ENCODE measurements at places on chromosomes 16 and 17.

- DNase-seq, result no peak
These were observed 22.9 kb downstream of the DUSP14 start for GRCh38 chr17:37512442-37513068.

DNA sequence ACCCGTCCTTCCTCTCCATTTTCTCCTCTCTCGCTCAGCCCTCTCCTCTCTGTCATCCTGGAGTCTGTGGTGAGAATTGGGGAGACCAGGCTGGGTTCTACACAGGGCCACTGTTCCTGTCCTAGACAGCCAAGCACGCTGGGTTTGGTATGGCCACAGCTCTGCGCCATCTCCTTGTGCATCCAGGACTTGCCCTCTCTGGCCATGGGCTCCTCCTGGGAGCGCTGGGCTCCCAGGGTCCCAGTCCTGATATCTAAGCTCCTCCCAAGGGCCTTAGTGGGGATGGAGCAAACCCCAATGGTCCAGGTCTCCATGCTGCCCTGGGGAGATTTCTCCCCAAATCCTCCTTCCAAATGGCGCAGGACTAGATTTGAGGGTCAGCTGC lies 27.2 kb upstream of the ITGA3 start:
- no peak for DNase-seq

GRCh38 chr16:78435260-78435659 lies 335.8 kb downstream of the WWOX start:
- DNase-seq, result no peak

DNA sequence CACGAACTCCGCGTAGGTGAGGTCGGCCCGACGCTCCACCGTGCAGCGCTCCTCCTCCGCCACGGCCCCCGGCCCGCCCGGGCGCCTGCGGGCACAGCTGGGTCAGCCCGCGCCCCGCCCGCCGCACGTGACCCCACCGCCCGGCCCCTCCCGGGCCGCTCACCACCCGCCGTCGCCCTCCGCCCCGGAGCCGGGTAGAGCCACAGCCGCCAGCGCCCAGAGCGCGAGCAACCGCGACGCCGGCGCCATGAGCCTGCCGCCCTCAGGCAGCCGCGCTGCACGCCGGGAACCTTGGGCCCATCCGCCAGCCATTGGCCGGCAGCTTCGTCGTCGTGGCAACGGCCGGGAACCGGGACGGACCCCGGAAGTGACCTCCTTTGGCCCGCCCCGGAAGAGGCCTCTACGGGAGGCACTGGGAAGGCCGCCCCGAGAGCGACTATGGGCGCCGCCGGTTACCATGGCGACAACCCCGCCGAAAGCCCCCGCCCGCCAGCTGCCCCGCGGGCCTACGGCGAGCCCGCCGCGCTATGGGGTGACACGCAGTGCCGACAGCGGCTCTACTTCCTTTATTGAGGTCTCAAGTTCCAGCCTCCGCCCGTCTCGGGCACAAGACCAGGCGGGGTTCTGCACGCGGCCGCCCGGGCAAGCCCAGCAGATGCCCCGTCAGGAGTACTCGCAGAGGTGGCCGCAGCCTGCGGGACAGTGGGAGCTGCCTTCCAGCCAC lies at the start of gene JMJD8:
TSS of gene JMJD8 (minus strand) at position 264 of the 724 bp plus-strand sequence. CDS start at position 249, 15 bp downstream.
- peak; percentile 93 for DNase-seq

DNA sequence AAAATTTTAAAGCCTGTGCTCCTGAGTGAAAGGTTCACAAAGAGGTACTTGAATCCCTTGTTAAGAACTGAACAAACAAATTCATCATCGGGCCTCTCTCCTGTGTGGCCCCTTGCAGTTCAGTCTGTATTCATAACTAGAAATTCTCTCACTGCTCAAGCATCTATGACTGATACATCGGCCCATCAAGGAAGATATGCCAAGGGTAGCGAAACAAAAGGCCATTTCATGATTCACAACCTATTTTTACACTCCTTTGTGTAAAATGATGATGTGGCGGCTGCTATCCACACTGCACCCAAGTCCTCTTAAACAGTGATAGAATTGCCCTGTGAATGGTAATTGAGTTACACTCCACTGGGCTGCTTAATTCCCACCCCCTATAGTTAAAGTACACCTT lies 204.6 kb downstream of the STX8 start:
- no peak for DNase-seq

- DNase-seq, result no peak
These were observed 9.7 kb downstream of the ETV4 start for GRCh38 chr17:43536236-43536992.

GRCh38 chr16:70675851-70676513 lies 9.9 kb downstream of the MTSS2 start:
- no peak for DNase-seq

DNA sequence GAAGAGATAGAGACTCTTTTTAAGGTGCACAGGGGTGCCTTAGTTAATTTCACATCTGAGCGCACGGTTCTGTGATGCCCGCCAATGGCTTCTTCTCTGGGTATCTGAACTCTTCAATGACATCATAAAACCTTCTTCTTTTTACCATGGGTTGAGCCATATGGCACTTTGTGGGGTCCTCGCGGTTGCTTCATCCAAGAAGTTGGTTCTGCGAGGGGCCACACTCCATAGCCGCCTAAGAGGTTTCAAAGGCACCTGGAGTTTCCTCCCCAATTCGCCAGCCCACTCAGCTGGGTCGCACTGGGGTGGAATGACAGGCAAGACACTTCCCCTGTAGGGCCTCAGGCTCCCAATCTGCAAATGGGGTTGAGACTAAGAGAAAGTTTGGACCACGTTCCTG lies 10.4 kb upstream of the MT4 start:
- DNase-seq, result no peak

- peak; percentile 48 for DNase-seq
These were observed 54.5 kb downstream of the NDE1 start for GRCh38 chr16:15704545-15704987.

GRCh38 chr17:40536295-40537171 lies 28.7 kb downstream of the CCR7 start:
- no peak for DNase-seq

GRCh38 chr17:78804777-78805176 lies 22.7 kb upstream of the CYTH1 start:
- no peak for DNase-seq

DNA sequence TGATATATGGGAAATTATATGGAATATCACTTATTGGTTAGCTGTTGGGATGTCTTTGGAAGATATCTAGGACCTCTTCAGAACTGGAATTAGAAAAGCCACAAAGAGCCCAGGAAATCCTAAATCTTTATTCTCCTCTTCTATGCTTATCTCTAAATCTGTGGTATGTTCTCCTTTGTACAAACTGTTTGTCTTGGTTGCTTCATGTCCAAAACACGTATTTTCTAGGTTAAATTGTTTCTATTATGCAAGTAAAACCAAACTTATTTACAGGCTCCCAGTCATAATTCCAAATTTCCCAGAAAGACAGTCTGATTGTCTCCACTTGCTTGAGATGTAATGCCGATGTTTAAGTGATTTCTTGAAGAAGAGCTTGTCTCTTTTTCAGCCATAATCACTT lies 650.9 kb downstream of the CDH11 start:
- no peak for DNase-seq

DNA sequence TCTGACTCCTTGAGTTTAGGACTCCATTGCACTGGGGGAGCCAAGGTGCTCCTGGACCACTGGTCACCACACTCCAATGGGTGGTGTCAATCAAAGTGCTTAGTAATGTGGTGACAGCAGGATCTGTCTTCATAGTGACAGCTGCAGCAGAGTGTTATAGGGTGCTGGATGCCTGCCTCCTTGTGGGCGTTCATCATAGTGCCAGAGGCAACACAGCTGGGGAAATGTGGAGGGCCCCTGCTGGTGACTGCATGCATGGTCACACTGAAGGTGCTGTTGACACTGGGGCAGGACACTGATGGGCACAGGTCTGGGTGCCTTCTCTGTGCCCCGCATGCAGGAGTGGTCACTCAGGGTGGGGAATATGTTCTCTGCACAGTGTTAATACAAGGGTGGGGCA lies 177.5 kb upstream of the CDH8 start:
- DNase-seq, result no peak

DNA sequence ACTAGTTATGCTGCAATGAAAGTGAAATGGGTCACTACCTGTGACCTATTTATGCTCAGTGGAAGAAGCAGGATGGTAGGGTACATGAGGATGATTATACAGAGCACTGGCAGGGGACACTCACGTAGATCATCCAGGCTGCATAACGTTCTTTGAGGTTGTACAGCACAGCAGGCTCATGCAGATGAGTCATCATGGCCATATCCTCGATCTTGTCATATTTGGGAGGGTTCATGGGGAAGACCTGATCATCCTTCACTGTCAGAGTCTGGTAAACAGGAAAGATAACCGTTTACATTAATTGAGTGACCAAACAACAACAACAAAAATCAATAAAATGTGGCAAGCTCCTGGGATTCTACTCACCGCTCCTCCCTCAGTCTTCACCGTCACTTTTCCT lies 2.1 kb downstream of the MYH2 start:
- no peak for DNase-seq

- no peak for DNase-seq
These were observed 10.9 kb upstream of the C16orf54 start for GRCh38 chr16:29756654-29757053.

GRCh38 chr17:72165192-72165866 lies 44.5 kb downstream of the SOX9 start:
- no peak for DNase-seq

DNA sequence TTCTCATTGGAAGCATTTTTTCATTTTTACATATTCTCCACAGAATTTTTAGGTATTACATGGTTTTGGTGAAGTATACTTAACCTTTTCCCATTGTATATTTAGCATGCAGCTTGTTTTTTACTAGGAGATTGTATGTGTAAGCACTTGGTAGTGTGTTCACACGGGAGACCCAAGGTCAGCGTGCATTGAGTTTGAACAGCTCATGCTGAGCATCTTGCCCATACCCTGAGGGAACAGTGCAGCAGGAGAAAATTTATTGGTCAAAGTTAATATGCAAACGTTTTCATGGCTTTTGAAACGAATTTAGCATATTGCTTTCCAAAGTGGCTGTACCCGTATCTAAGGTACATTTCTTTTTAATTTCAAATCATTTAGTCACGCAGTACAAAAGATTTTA lies 168.7 kb downstream of the MRTFB start:
- DNase-seq, result no peak

- DNase-seq, result no peak
These were observed 66.1 kb downstream of the BCAS3 start for GRCh38 chr17:60743799-60744198.

DNA sequence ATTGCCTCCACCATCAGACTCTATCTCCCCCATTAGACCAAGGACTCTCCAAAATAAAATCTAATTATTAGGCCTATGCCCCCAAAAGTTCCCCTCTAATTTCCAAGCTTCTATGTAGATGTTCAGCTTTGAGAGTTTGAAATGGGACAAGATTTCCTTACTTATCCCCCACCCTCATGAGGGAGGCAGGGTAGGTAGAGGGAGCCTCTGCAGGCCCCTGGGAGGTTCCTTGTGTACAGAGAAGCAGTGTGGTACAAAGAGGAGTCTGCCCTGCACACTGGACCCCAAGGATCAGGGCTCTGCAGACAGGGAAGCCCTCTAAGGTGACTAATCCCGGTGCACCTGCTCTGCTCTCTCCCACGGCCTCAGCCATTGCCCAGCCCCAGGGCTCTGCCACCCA lies 2.5 kb downstream of the KRT17 start:
- DNase-seq, result no peak

DNA sequence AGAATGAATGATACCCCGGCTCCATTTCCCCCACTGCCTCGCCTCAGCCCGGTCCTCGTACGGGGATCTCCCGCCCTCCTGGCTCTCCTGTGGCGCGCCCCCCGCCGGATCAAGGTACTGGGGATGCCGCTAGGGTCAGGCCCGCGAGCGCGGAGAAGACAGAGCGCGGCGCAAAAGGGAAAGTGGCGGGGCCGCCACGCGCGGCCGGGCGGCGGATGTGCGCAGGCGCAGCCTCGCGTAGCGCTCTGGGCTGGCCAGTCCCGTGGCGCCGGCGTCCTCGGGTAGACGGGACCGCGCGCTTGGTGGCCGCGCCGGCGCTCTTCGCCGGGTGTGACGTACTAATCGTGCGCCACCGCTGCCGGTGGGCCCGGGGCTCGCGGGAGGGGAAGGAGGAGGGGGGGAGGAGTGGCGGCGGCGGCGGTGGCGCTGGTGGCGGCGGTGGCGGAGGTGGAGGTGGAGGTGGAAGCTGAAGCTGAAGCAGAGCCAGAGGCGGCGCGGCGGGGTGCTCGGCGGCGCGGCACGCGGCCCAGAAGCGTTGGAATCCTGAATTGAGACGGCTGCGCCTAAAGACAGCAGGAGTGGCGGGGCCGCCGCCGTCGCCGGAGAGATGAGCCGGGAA lies at the start of gene SENP3:
TSS of gene SENP3 (plus strand) at position 331 of the 619 bp plus-strand sequence. CDS start 1,158 bp downstream, outside the sequence.
- DNase-seq, result peak; percentile 97

GRCh38 chr17:66518108-66518507 lies 215.7 kb downstream of the PRKCA start:
- DNase-seq, result no peak

DNA sequence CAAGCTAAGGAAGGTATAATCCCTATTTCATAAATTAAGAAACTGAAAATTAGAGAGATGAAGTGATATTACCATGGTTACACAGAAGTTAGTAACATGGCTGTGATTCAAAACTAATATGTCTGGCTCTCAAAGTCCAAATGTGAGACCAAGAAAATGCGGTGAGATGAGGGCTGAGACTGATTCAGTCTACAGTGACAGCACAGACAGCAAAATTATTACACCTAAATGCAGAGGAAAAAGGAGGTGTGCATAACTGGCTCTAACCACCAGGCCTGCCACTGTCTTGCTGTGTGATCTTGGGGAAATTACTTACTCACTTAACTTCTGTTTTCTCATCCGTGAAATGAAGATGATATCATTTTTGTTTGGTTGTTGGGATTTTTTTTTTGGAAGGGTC lies 270.0 kb upstream of the SOX9 start:
- no peak for DNase-seq

DNA sequence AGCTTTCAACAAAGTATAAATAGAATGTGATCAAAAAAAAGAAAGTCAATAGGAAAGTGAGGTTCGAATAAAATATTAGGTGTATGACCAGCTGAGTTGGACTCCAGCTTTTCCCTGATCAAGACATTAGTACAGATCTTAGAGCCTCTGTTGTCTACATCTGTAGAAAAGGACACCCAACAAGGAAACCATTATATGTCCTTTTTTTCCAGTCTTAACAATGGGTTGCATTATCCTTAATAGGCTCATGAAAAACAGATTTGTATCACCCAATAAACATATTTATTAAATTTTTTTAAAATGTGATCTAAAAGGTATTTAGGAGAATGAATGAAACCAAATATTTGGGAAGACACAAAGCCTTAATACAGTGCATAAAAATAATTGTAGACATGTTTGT lies 18.1 kb downstream of the ABCA6 start:
- DNase-seq, result no peak

DNA sequence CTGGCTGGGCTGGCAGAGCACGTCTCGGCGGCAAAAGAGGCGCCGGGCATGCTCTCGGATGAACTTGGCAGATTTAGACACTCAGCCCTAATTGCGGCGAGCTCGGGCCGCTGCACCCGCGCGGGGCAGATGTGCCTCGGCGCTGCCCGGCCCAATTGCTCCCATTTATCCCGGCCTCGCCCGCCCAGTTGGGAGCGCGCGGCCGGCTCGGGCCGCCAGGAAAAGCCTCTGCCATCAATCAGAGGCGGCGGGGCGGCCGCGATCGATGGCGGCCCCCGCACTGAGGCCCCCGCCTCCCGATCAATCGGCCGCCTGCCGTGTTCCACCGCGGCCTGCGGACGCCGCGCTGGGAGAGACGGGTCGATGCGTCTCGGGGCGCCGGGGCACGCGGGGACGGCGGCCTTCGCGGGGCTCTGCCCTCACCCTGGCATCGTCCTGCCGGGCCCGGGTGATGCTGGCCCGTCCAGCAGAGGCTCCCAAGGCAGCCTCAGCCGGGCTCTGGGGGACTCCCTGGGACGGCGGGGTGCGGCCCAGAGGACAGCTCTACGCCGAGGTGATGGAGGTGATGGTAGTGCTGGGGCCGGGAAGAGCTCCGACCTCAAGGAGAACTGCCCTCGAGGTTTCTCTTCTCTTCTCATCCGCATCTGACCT lies 200.9 kb upstream of the N4BP1 start:
- no peak for DNase-seq
